Dermis blood vessel endothelial cell (primary cell): ENCODE measurements at places on chromosomes 12 and 14.

- DNase-seq: no peak
These were observed 119.8 kb downstream of the KICS2 start for GRCh38 chr12:64102339-64102738.

GRCh38 chr12:38886064-38886463 lies 19.3 kb downstream of the CPNE8 start:
- DNase-seq: peak; percentile 48

DNA sequence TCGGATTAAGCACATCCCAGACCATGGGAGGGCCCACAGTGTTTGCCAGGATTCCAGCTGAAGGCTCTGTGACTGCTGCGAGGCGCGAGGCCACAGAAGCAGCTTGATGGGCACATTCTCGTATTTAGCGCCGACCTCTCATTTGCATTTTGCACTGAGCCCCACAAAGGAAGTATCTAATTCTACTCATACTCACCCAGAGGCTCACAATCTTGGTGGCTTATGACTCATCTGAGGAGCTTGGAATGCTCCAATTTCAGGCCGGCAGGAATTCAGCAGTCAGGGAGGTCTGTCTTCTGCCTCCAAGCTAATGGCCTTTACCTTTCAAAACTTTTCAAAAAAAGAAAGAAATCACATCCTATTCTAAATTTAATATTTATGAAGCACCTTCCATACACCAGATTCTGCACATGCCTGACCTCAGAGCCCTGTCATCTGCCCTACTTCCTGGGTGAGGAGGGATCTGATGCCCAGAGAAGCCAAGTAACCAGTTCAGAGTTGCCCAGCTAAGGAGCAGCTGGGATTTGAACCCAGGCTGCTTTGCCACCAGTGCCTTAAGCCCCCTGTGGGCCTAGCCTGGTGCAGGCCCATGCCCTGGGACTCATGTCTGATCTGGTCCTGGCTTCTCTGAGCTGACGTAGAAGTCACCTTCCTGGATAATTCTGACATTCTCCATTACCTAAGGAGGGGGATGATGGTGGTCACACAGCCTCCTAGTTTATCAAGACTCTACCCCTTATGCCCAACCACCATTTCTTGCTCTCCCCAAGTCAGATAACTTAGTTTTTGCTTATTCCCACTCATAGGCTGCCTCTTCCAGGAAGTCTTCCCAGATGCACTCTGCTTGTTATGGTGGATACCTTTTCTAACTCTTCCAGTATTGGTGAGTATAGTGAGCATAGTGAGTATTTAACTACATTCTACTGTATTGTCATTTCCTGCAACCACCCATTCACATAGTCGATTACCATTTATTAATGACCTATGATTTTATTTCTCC lies 198.9 kb downstream of the RBM19 start:
- peak; percentile 4 for DNase-seq

- no peak for DNase-seq
These were observed 21.1 kb downstream of the PLXNC1 start for GRCh38 chr12:94169495-94169894.

DNA sequence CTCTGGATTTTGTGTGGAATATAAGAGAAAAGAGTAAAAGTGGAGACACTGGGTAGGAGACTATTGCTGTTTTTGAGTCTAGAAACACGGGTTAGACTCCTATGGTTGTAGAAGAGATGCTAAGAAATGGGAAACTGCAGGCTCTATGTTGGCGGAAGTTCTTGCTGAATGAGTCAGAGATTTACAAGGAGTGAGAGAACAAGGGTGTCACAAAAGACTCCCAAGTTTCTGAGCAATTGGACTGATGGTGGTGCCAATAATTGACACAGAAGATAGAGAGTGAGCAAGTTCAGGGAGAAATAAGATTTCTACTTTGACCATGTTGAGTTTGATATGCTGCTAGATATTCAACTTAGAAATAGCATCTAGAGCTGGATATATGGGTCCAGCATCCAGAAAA lies 2.6 kb upstream of the PRKD1 start:
- DNase-seq: peak; percentile 20
